ENCODE measurements at places on chromosomes 12 and 14. TPM values are rescaled to one million over a fixed set of nuclear protein-coding genes. Genes with fewer than 3 reads are reported as not detected.

SLC25A3 gene
- 585 TPM for total RNA-seq

PPP4R4 gene
- 0.16 TPM for total RNA-seq

ASCL1 gene
- total RNA-seq = not detected

SSPN gene
- total RNA-seq = 2.3 TPM
